ENCODE measurements at places on chromosomes 4 and X.
A peak's percentile ranks its signal among the peaks of the same experiment; 100 is the strongest.

DNA sequence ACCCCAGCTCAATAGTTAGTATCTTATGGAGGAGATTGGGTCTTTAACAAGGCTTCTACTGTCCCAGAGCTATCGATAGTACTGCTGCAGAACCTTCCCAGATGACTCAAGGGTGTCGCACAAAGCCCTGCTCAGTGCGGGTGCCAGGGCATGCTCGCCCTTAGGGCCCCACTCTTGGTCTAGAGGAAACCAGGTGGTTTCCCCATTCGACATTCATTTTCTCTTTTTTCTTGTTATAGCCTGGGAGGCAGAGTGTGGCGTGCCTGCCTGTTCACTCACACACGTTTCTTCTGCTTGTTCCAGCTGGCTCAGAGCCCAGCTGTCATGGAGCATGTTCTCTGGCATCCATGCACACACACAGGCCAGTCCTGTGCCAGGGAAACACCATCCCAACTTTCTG lies 144.5 kb downstream of the SMIM20 start:
- no peak for DNase-seq

DNA sequence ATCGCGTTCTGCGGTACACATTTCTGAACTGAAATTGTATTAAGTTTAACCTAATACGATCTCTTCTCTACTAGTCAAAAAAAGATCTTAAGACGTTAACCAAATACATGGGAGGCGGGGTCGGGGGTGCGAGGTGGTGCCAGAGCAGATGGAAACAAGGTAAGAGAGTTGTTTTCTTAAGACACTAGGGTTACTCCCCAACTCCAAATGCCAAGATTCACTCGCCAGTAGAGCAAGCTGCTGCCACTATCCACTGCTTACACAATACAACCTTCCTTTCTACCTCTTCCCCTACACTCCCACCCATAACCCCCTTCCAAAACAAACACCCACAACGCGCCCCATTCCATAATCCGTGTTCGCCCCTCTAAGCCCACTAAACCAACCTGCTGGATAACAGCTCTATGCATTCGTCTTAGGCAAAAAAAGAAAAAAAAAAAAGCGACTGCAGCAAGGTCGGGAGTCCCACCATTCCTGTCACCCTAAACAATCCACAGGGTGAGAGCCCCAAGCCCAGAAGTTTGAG lies 1.3 kb downstream of the LCORL start:
- peak; percentile 2 for DNase-seq

DNA sequence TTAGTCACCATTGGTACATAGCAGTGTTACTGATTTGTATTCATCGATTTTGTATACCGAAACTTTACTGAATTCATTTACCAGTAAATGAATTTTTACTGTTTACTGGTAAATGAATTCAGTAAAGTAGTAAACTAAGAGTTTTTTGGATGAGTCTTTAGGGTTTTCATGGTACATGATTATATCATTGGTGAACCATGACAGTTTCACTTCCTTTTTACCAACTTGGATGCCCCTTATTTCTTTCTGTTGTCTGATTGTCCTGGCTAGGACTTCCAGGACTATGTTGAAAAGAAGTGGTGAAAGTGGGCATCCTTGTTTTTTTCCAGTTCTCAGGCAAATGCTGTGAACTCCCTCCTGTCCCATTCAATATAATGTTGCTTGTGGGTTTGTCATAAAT lies 494.9 kb downstream of the GALNTL6 start:
- no peak for DNase-seq

DNA sequence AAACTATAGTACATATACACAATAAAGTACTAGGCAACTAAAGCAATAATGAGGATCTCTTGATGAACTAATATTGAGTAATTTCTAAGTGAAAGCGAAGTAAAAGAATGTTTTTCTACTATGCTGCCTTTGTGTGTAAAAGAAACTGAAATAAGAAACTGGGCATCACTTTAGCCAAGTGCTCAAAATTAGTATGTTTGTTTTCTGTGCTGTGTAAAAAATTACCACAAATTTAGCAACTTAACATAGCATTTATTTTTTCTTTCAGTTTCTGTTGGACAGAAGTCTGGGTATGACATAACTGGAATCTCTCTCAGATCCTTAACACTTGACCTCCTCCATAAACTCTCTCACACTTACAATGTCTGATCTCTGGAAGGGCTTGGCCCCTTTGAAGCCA lies 687.1 kb upstream of the MAGEB2 start:
- DNase-seq: no peak

DNA sequence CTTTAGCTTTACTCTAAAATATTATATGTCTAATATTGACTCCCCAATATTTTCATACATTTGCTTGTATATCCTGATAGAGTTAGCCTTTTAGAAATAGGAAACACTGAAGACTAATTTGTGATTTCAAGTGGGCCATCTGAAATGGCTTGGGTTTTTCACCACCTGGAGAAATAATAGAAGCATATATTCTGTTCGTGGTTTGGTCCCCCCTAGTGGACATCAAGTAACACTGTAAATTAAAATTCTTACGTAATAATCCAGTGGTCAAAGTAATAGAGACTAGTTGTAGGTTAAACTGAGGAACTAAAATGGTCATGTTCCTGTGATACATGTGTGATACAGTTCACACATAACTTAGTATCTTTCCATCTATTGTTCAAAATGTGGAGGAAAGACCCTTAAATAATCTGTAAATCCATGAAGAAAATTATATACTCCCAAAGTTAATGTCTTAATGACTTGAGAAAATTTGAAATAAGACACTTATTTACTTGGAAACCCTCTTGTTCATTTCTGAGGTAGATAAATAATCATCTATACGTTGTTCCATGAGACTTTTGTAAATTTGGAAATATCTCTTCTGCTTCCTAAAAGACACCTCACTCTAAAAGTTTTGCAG lies 79.8 kb upstream of the SMARCAD1 start:
- no peak for DNase-seq

- DNase-seq: no peak
Measured at GRCh38 chr4:155703486-155704247, 37.0 kb downstream of the GUCY1A1 start.

GRCh38 chr4:86848136-86848535 lies 1.0 kb downstream of the SLC10A6 start:
- no peak for DNase-seq

DNA sequence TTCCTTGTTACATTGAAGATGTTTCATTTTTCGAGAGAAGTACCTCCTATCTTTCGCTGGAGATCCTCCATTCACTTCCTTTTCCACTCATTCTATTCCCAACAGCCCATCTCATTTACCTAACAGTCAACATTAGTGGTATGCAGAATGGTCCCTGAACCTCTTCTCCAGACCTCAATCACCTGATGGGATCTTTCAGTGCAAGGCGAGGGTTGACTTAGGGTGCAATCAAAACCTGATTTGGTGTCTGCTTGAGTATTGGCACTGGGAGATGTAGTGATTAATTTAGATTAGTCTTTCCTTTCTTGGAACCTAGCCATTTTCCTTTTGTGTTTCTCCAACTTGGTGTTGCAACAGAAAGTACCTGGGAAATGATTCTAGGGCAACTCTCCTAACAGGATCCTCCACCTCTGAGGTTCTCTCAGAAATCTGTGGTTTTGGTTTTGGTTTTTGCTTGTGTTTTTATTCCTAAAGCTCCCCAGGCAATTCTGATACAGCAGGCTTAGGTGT lies 18.4 kb downstream of the DDX3X start:
- no peak for DNase-seq

- DNase-seq: no peak
Measured at GRCh38 chr4:154928640-154929257, 147.7 kb downstream of the RBM46 start.

- DNase-seq: no peak
Measured at GRCh38 chr4:38503689-38504395, 160.2 kb upstream of the KLF3 start.

DNA sequence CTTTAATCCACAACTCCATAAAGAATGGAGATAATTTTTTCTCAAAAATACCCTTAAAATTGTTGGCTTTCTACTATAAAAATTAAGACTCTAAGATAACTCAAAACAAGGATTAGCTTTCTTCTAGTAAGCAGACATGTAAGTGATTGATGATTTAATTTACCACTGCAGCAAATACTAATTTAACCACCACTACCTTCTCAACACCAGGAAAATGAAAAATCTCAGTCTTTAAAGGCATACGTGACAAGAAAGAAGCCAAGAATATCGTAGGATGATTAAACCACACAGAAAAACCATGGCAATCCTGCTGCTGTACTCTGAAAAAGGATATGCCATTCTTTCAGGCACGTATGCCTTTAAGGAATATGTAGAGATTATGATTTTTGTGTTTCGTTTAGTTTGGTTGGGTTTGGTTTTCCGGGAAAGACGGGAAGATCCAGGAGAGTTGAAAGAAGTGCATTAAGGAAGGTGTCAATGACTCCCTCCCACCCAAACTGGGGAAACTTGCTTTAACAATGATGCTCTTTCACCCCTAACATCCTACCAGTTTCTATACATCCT lies 881 bp downstream of the LRCH2 start:
- DNase-seq: no peak

DNA sequence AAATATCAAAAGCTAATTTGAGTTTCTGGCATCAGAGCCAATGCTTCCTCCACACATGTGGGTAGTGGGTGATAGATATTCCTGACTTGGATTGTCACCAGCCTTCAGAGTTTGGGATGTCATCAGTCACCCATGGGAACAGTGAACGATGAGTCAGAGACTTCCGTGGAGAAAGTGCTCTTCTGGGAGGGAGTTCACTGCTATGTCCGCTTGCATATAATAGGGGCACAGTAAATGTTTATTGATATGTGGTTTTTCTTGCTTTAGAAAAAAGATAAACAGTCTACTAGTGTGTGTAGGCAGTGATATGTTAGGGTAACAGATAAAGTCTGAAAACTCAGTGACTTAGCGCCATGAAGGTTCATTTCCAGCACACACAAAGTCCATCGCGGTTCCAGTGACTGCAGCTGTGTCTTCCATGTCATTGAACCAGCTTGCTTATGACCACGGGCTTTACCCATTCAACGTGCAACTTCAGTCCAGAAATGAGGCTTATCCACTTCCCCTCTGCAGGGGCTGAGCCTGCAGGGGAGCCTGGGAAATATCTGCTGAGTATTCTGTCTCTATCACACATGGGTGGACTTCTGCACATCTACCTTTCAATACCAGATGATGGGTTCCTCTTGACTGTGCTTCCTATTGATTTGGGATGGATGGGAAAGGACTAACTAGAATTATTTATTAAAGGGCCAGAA lies 87.7 kb upstream of the WWC2 start:
- no peak for DNase-seq

DNA sequence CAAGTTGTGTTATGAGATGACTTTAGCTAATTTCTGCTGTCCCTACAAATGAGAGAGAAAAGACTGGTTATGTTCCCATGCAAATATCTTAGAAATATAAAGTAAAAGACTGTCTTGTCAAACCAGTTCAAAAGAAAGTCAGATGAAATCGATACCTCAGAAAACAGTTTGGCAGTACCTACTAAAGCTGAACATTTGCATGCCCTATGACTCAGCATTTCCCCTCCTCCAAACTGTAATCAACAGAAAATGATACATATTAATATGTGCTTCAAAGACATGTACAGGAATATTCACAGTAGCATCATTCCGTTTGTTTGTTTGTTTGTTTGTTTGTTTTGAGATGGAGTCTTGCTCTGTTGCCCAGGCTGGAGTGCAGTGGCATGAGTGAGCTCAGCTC lies 90.3 kb downstream of the ARX start:
- no peak for DNase-seq

- no peak for DNase-seq
Measured at GRCh38 chrX:109344101-109344500, 137.8 kb downstream of the GUCY2F start.

GRCh38 chr4:101025755-101026154 lies 321.6 kb downstream of the PPP3CA start:
- no peak for DNase-seq

DNA sequence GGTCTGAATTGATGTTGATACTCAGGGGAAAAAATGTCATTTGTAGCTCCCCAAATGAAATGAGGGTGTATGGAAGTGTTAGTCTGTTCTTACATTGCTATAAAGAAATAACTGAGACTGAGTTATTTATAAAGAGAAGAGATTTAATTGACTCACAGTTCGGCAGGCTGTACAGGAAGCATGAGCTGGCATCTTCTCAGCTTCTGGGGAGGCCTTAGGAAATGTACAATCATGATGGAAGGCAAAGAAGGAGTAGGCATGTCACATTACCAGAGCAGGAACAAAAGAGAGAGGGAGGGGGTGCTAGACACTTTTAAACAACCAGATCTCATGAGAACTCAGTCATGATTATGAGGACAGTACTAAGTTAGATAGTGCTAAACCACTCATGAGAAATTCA lies 1199.9 kb upstream of the DIAPH2 start:
- no peak for DNase-seq

DNA sequence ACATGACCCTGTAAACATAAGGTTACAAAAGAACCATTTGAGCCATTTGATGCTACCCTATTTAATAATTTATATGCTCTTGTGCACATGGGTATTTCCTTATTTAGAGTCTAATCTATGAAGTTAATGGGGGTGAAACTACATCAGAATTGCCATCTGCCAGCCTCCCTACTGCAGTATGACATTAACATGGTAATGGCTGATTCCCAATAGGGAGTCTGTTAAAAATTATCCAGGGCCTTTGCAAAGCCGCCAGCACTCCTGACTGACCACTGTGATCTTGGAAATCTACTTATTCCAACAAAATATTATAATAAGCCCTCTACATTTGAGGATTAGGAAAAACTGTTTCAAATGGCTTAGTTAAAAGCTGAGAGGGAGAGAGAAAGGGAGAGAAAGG lies 153.7 kb downstream of the CLCN4 start:
- DNase-seq: no peak

GRCh38 chrX:38651625-38652601 lies 90.6 kb downstream of the TSPAN7 start:
- no peak for DNase-seq

- no peak for DNase-seq
Measured at GRCh38 chr4:175891851-175892250, 79.8 kb upstream of the GPM6A start.

DNA sequence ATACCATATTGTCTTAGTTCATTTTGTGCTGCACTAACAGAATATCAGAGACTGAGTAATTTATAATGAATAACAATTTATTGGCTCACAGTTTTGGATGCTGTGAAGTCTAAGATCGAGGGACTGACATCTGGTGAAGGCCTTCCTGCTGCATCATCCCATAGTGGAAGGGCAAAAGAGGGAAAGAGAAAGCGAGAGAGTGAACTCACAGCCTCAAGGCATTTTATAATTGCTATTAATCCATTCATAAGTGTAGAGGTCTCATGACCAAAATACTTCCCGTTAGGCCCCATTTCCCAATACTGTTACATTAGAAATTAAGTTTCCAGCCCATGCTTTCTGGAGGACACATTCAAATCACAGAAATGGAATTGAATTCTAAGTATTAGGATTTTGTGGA lies 554.4 kb downstream of the TRAM1L1 start:
- DNase-seq: no peak

- no peak for DNase-seq
Measured at GRCh38 chr4:26884486-26884988, 23.9 kb downstream of the STIM2 start.

DNA sequence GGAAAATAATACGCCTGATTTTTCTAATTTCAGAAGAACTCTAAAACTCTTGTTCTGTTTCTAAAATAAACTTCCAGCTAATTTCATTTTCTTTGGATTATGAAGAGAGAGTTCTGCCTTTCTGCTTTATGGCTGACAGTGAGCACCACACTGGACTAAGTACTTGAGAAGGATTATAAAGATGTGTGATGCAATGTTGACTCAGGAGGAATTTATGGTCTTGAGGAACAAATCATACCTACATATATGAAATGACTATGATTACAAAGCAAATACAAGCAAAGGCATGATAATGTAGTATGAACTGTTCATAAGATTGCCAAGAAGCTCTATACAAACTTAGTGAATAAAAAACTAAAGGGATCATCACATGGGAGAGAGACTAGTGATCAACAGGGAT lies 13.0 kb upstream of the SLC25A5 start:
- no peak for DNase-seq

- DNase-seq: no peak
Measured at GRCh38 chr4:56979421-56980072, 851 bp downstream of the POLR2B start.

Measured in left renal pelvis (tissue), 4 donors.